ENCODE measurements at places on chromosomes 12 and 14.

DNA sequence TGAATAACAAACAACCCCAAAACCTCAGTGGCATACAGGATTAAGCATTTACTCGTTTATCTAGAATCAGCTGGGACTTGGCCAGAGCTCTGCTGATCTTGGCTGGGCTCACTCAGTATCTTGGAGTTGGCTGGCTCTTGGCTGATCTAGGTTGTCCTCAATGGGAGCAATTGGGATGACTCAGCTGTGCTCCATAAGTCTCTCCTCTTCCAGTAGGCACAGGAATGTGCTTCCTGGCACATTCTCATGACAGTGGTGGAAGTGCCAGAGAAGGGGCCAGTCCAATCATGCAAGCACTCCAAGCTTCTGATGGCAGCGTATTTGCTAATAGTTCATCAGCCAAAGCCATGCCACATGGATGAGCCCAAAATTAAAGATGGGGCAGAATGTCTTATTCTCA is 41.7 kb upstream of the ANO4 start:
- no peak for DNase-seq

- DNase-seq: peak; percentile 62
These were observed 46.2 kb downstream of the KDM2B start for GRCh38 chr12:121534495-121535148.

DNA sequence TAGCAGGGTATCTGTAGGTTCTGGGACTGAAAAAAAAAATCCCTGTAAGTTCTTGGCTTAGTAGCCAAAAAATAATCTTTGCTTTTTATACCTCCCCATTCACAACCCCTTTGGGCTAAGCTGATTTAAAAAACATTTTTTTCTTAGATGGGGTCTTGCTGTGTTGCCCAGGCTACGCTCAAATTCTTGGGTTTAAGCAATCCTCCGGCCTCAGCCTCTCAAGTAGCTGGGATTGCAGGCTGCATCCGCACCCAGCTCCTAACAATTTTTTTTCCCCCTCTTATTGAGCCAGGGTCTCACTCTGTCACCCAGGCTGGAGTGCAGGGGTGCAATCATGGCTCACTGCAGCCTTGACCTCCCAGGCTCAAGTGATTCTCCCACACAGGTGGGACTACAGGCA is 9.1 kb upstream of the ISM2 start:
- no peak for DNase-seq

GRCh38 chr12:117124421-117125271 is 25.4 kb upstream of the TESC start:
- DNase-seq: no peak

- no peak for DNase-seq
These were observed 109.0 kb upstream of the RPH3A start for GRCh38 chr12:112682586-112682985.

DNA sequence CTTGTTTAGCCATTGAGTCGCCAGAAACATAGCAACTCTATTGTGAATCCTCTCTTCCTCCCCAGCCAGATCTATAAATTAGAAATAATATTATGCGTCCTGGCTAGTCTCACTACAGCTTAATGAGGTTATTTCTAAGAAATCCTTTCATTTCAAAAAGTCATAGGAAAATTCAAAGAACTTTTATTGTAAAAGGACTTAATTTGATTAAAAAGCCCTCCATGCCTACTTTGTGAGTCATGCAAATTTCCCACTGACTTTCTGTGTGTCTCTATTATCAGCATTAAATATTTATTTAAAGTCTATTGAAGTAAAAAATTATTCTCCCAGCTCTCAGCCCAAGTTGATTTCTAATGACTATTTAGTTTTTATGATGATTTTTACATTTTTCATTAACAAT is 160.7 kb downstream of the PHLDA1 start:
- DNase-seq: no peak

DNA sequence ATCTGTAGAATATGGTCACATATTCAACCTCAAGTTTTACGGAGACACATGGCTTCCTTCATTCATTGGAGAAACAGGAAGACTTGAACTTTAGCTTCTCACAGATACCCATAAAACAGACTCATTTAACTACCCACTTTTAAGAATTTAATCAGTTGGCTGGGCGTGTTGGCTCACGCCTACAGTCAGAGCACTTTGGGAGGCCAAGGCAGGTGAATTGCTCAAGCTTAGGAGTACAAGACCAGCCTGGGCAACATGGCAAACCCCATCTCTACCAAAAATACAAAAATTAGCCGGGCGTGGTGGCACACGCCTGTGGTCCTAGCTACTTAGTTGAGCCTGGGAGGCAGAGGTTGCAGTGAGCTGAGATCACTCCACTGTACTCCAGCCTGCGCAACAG is 64.7 kb upstream of the STAC3 start:
- DNase-seq: no peak

- DNase-seq: no peak
These were observed 25.9 kb upstream of the DHRS2 start for GRCh38 chr14:23610090-23610814.

DNA sequence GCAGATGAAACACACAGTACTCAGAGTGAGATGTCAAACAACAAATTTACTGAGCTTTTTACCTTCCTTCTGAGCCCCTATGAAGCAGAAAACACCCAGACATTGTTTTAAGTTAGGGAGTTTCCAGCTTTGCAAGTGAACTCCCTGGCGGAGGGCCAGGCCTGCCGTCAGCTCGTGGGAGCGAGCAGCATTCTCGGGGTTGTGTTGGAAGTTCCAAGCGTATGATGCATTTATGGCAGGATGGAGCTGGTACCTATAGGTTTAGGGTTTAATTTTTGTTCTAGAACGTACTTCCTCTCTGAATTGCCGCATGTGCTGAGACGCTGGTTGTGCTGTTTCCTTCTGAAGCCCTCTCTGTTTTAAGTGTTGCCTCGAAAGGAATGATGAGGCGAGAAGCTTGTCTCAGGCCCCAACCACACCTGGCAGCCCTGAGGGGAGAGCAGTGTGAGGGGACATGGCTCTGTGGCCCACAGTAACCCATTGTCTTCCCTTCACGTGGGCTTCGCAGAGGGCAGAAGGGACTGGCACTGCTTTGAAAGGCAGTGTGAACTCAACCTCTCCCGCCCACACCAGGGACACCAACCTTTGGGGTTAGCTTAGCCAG is 76.6 kb downstream of the SSPN start:
- DNase-seq: peak; percentile 45

GRCh38 chr12:70418101-70418500 is 52.0 kb downstream of the KCNMB4 start:
- no peak for DNase-seq

DNA sequence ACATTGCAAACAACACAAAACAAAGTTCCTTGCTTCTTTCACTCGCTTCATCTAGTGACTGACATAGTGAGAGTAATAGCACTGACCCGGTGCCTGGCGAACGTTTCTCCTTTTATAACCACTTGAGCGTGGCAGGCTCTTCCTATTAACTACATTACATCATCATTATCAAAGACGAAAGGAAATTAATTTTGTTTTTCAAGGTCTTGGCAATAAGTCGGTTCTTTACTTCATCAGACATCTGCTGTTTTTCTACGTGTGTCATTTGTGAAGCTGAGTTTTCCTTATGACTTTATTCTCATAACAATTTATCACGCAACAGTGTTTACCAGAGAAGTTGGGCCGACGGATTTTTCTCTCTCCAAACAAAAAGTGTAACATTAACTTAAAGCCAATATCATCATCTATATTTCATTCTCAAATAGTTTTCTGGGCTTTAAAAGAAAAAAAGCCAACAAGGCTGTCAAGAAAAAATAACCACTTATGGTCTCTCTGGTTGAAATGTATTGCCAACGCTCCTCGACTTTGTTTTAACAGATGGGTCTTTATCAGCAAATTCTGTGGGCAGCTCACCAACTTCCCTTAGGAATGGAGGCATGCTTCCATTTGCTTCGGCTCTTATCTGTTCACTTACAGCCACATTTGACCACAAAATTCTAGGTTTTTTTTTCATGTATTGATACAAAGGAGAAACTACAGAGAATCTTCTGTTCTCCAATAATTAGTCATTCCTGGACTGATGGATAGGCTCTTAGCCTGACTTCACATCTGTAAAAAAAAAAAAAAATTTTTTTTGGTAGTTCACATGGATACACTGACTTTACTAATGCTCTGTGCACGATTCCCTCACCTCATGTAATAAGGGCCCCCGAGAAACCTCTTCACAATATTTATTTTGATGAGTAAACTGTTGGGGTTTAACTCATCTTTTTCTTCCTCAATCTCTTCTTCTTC is 97.1 kb upstream of the CDKN3 start:
- no peak for DNase-seq

- peak; percentile 38 for DNase-seq
These were observed at the start of gene CACNA1C for GRCh38 chr12:2052826-2053678. Gene CACNA1C, plus strand, starts transcription at chr12:2052987. Its CDS starts 576 bp downstream, at chr12:2053563.

DNA sequence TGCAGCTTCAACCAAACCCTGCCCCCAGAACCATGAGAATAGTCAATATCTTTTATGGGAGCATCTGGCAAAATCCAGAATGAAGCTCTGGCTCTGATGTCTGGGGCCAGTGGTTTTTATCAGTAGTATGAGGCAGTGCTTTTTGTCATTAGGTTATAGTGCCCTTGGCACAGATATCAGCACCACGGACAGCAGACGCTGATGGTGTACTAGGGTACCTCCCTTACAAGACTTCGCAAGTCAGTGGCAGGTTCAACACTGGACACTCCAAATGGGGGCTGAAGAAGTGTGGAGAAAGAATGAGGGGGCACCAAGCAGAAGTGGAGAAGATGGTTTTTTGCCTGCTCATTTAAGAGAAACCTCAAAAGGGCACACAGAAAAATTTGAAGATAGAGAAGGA is 68.2 kb upstream of the E2F7 start:
- peak; percentile 8 for DNase-seq

DNA sequence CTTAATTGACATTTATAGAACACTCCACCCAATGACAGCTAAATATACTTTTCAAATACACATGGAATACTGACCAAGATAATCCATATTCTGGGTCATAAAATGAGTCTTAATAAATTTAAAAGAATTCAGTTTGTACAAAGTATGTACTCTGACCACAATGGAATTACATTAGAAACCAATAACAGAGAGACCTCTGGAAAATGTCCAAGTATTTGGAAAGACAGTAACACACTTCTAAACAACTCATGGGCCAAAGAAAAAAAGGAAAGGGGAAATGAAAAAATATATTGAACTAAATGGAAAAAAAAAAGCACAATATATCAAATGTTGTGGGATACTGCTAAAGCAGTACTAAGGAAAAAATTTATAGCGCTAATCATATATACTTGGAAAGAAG is 52.0 kb downstream of the CRACR2A start:
- no peak for DNase-seq

- DNase-seq: peak; percentile 65
These were observed 595 bp downstream of the KLHL28 start for GRCh38 chr14:44961151-44961553.

GRCh38 chr14:93245764-93246420 is 38.8 kb downstream of the UBR7 start:
- no peak for DNase-seq

DNA sequence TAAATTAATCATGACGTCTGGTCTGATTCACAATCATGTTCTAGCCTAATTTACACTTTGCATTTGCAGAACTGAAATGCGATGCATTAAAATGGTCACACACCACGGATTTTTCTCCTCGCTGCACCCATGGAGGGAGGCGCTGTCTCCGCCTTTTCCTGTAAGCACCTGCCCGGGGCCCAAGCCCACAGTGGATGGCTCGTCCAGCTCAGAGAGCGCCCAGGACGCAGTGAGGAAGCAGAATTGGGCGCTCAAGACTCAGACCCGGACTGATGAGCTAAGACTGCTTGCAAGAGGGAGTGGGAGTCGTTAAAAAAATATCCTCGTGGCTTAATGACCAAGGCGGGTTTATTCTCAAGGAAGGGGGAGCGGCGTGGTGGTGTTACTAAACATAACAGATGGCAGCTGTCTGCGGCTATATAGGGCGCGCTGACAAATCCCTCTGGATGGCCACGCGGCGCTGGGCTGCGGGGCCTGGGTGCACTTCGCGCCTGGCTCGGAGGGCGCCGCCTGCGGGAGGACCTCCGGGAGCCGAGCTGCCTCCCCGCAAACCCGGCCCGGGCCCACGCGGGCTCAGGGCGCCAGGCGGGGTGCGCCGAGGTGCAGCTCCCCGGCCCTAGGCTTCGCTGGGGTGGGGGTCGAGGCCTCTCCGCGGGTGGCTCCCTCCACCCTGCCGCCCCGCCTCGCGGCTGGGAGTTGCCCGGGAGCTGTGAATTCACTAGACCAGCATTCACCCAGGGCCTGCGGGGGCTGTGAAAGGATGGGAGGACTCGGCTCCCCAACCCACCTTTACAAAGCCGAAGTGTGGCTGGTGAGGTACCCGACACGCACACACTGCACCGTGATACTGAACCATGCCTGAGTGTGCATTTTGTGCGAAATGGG is 78.7 kb downstream of the PPM1A start:
- peak; percentile 34 for DNase-seq

DNA sequence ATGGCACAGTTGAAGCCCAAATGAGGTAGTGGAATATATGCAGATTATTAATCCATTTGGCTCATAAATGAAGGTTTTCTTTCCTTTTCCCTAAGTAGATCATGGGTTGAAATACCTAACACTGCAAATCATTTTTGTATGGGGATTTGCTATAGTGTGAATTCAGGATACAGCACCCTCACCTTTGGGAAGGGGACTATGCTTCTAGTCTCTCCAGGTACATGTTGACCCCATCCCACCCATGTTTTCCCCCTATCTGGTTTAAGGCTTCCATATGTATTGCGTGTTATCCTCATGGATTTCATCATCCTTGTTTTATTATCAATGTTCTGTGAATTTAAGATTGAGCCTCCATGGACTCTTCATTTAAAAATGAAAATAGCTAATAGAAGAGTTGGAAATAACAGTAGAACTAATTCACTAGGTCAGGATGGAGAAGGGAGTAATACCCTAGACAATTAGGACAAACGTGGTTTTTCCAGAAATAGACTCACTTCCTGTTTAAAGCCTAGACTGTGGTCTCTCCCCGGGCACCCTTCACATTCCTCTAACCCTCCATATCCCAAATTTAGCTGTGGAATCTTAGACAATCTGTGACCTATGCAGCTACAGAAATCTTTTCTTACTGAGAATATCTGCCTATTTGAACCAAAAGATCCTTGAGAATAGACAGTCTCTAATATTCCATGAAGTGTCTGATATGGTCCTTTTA is 56.5 kb downstream of the DAD1 start:
- DNase-seq: no peak

- DNase-seq: no peak
These were observed 22.9 kb upstream of the BCDIN3D start for GRCh38 chr12:49865782-49866135.

GRCh38 chr12:60197589-60197988 is 601.8 kb downstream of the SLC16A7 start:
- DNase-seq: no peak

- no peak for DNase-seq
These were observed 9.1 kb upstream of the MDM2 start for GRCh38 chr12:68798882-68799234.

DNA sequence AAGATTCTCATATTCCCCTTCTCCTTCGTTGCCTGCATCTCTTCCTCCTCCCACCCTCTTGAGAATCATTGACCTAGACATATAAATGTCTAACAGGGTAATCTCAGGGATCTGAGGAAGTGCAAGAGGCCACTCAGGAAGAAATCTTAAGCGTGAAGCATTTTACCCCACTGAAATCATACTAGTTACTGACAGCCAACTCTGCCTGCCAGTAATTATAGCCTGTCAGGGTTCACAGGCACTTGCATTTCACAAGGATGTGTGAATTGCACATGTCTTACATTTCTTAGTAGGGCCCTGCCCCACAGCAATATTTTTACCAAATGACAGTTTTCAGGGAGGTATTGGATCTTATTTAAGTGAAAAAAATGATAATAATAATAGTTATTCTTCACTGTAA is 127.2 kb downstream of the SLC15A5 start:
- no peak for DNase-seq

All from stimulated activated CD4-positive, alpha-beta T cell treated with anti-CD3 and anti-CD28 coated beads, Interleukin-4, amount 100 ng/mL, for 1 hour (primary cell).